ENCODE measurements at places on chromosomes 11 and 22. TPM values are rescaled to one million over a fixed set of nuclear protein-coding genes. Genes with fewer than 3 reads are reported as not detected.

The SEPTIN5 gene
- 2.8 TPM for total RNA-seq

The ADAMTS8 gene
- not detected for total RNA-seq

The MYBPC3 gene
- not detected for total RNA-seq

The GSTT2B gene
- 3.5 TPM for total RNA-seq

The CSNK2A3 gene
- 3.2 TPM for total RNA-seq

The VWCE gene
- 0.17 TPM for total RNA-seq

The TEX54 gene
- total RNA-seq, result 0.66 TPM

The CPT1B gene
- total RNA-seq, result 12.5 TPM

The CD3G gene
- total RNA-seq, result not detected

The CNIH2 gene
- 1.5 TPM for total RNA-seq

The MMP7 gene
- not detected for total RNA-seq

The CBX6 gene
- 46.7 TPM for total RNA-seq

The MN1 gene
- 0.37 TPM for total RNA-seq

The HSPB2 gene
- total RNA-seq, result not detected

The CRACR2B gene
- not detected for total RNA-seq

The UBQLN3 gene
- not detected for total RNA-seq

The IL10RA gene
- total RNA-seq, result not detected

The MMP8 gene
- 0.37 TPM for total RNA-seq

The APOL6 gene
- 4.6 TPM for total RNA-seq

The SCGB1D2 gene
- total RNA-seq, result not detected

The SAAL1 gene
- 50.1 TPM for total RNA-seq

The MS4A4E gene
- total RNA-seq, result not detected

The RBFOX2 gene
- 97.4 TPM for total RNA-seq

The ARHGAP20 gene
- 0.17 TPM for total RNA-seq

The DEPDC7 gene
- total RNA-seq, result 2.6 TPM

The SPI1 gene
- not detected for total RNA-seq

The PDE2A gene
- total RNA-seq, result 3.6 TPM

The KCNJ4 gene
- total RNA-seq, result 0.45 TPM

The KAT5 gene
- 64.0 TPM for total RNA-seq

The FIBIN gene
- not detected for total RNA-seq

The NUDT8 gene
- total RNA-seq, result 21.5 TPM

The ELMOD1 gene
- 2.3 TPM for total RNA-seq

The TSSK2 gene
- not detected for total RNA-seq

The KMT5B gene
- 19.8 TPM for total RNA-seq
